ENCODE measurements at places on chromosomes 2 and 18.

GRCh38 chr2:124530203-124530602, 505.1 kb downstream of the CNTNAP5 start:
- no peak for DNase-seq

DNA sequence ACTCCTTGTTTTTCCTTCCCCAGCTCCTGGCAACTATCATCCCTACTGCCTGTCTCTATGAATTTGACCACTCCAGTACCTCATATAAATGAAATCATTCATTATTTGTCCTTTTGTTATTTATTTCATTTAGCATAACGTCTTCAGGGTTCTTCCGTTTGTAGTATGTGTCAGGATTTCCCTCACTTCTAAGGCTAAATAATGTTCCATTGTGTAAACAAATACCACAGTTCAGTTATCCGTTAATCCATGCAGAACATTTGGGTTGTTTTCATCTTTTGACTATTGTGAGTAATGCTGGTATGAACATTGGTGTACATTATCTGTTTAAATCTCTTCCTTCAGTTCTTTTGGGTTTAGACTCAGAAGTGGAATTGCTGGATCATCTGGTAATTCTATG, 18.8 kb downstream of the DYNC2LI1 start:
- no peak for DNase-seq

DNA sequence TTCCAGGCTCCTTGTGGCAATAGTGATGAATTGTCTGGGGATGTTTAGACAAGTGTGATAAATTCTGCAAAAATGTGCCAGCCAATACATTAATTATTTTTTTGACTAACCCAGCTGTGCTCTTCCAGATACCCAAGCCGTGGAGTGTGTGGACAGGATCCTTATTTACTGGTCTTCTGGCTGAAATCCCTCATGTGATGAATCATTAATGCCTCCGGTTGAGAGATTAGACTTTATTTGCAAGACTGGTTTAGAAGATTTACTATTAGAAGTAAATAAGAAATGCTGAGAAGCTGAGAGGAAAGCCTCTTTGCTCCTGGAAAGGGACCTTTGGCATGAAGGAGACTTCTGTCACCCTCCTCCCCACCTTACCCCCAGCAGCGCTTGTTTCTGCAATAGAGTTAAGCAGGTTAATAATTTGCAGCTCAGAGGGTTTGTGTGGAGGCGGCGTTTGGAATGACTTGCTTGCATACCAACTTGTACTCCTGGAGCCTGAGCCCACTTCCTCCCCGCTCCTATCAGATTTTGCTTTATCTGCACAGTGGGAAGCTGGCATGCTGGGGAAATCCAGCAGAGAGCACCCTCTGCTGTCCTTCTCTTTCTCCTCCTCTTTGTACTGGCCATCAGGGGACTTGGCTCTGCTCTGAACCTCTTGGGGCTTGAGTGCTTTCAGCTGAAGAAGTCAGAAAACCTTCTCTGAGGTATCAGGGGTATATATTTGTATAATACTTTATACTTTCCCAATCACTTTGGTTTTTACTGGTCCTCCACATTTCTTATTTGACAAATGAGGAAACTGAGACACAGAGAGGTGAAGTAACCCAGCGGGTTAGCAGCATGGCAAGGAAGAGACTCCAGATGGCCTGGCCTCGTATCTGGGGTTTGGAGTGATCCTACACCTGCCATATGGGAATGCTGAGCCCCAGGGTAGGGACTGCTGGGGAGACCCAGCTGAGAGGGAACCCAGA, 16.3 kb downstream of the SLC3A1 start:
- no peak for DNase-seq

DNA sequence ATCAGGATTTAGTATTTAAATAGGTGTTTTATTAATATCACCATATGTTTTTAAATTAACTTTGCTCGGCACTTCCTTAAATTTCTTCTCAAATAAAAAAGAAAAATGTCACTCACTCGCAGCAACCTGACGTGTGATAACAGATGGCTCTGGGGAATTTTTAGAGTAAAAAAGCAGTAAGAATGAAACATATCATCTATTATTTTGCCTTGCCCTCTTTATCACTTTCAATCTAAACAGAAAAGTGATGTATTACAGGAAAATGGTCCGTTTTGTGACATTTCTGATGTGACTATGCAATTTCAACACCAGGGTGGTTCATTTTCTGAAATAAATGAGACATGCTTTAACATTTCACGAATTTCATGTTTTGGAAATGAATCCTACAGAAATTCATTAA, 1368.0 kb upstream of the LRRTM1 start:
- DNase-seq, result no peak

- no peak for DNase-seq
These were observed 115.1 kb downstream of the STPG4 start for GRCh38 chr2:47039913-47040562.

DNA sequence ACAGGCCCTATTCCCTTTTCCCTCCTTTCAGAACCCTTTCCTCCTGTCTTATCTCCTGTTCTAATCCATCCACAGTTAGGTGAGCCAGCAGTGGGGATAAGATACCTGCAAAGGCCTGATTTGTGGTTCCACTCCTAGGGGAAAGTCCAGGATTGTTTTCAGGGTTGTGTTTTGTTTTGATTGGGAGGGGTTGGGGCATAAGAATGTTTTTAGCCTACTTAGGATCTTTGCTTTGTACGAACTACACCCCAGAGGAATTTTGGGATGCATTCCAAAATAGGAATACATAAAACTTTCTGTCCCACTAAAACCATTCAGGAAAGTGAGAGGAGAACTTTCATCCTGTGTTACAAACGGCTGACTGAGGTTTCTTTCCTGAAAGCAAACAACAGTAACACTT, 150.8 kb upstream of the PGAP1 start:
- DNase-seq, result no peak

DNA sequence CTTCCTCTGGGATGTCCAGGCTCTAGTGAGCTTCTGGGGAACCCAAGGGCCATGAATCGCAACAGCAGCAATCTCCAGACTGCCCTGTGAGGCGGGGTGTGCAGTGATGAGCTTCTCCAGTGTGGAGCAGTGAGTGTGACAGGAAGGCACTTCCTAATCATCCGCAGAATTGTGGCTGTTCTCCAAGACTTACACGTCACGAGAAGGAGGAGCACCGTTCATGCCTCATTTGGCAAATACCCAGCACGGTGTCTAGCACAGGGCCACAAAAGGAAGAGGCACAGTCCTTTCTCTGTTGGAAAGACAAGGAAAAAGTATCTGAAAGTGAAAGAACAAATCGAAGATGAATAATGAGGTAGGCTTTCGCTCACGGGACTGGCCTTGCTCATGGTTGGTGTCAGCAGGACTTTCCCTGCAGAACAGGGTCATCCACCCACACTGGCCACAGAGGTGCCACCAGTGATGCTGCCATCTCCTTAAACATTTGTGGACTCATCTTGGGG, 125.1 kb upstream of the HAAO start:
- no peak for DNase-seq

DNA sequence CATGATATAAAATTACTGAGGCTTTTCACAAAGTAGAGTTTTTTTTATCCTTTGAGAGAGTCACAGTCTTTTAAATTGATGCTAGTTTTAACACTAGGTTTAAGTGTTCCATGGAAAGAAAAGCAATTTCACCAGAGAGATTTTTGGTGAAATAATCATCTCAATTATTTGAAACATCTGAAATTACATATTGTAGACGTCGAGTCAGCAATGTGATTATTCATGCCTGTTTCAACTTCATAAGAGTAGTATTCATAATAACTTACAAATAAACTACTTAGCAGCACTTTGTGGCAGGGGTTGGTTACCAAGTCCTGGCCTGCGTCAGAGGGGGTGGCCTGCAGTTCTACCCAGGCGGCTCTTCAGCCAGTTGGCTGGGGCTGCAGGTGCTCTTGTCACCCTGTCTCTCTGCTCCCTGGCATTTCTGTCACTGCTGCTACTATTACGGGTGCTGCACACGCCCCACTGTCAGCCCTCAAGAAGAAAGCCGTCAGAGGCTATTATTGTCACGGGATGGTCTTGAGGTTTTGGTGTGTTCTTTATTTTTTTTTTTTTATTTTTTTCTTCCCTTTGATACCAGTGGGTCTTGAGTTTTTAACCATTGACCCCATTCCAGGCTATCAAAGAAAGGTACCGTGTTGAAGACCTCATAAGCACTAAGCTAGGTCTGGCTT, 50.4 kb downstream of the MALT1 start:
- peak; percentile 71 for DNase-seq

GRCh38 chr2:207161247-207162123, 4.3 kb downstream of the KLF7 start:
- DNase-seq, result no peak

DNA sequence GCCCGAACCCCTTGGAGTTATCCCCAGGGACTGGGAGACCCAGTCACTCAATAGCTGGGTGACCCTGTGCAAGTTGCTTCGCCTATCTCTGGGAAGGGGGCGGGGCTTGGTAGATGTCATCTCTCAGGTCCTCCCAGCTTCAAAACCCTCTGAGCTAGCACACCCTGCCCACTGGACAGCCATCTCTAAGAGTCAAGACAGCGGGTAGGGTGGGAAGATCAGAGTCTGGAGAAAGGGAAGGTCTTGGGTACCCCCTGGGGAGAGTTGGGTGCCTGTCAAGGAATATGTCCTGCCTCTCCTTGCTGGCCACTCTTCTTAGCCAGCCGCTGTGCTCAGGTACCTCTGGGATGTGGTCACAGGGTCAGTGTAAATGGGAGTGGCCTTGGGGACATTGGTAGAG, 8.0 kb downstream of the GLI2 start:
- DNase-seq, result no peak

DNA sequence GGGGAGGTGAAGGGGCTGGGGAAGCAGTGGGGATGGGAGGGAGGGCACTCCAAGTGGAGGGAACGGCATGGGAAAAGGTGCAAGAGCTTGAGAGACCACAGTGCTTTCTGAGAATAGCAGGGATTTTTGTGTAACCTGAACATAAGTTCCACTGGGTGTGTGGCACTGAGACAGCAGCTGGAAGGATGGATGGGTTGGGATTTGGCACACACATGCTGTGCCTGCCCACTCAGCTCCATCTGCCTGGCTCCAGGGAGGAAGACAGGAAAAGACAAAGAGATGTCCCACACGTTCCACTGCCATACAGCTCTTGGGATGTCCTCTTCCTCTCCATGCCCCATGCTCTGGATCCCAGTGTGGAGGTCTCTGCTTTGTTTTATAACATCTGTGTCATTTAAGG, 114.1 kb upstream of the TEX51 start:
- no peak for DNase-seq

- DNase-seq, result no peak
These were observed 185.5 kb downstream of the PTGR3 start for GRCh38 chr18:75023473-75023872.

- no peak for DNase-seq
These were observed 18.0 kb downstream of the MBP start for GRCh38 chr18:77114415-77115191.

GRCh38 chr2:226399006-226399405, 400.6 kb downstream of the IRS1 start:
- no peak for DNase-seq

DNA sequence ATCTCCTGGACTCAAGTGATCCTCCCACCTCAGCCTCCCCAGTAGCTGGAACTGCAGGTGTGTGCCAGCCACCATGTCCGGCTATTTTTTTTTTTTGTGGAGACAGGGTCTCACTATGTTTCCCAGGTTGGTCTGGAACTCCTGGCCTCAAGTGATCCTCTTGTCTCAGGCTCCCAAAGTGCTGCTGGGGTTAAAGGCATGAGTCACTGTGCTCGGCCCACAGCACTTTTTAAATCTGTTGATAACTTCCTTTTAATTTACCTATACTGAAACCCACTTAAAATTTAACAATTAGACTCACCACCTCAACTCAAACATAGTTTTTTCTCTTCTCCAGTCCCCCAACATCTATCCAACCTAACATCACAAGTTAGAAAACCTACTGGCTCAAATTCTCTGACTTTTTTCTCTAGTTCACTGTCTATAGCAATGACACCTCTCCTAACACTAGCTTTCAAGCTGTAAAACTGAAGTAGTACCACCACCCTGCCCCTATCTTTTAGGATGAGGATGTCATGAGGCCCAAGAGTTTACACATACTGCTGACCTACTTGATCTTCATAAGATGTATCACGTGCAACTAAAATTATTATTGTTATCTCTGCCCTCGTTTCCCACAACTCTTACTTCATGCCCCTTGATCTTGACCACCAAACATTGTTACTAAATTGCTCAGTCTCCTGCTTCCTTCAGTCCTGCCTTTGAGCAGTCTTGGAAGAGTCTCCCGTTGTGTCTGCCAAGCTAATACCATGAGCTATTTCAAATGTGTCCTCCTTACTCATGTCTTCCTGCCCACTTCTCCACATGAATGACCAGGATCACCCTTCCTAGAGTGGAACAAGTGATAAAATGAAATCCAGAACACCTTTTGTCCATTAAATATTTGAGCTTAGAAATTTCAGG, 142.3 kb upstream of the ZFP36L2 start:
- no peak for DNase-seq

- DNase-seq, result no peak
These were observed 6.2 kb upstream of the TSPYL6 start for GRCh38 chr2:54262015-54262765.

DNA sequence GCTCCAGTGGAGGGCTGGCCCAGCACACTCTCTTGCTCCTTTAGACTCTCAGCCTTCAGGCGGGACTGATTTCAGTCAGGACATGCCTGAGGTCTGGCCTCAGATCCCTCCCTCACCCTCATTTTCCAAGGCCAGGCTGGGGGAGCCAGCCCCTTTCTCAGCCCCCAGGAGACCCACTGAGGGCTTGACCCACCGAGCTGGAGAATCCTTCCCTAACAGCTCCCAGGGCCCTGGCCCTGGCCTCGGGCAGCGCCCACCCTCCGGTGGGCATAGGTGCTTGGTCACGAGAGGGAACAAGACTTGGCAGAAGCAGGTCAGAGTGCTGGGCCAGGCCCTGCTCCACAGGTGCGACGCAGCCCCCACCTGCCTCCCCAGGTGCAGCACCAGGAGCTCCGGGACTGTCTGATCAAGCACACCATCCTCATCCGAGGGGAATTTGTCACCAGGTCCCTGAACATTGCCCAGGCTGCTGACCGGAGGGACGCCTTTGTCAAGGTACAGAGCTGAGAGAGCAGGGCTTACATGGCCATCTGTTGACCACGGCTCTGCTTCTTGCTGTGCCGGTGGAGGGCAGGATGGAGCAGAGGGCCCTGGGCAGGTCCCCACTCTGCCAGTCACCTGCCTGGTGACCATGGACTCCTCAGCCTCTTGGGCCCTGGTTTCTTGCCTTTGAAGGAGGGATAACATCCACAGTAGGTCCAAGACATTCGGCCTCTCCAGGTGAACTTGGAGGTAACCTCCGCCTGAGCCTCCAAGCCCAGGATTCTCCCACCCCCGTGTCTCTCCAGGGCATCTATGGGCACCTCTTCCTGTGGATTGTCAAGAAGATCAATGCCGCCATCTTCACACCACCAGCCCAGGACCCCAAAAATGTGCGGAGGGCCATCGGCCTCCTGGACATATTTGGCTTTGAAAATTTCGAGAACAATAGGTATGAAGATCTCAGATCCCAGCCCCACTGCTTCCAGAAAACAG, 46.3 kb downstream of the MYO7B start:
- no peak for DNase-seq

DNA sequence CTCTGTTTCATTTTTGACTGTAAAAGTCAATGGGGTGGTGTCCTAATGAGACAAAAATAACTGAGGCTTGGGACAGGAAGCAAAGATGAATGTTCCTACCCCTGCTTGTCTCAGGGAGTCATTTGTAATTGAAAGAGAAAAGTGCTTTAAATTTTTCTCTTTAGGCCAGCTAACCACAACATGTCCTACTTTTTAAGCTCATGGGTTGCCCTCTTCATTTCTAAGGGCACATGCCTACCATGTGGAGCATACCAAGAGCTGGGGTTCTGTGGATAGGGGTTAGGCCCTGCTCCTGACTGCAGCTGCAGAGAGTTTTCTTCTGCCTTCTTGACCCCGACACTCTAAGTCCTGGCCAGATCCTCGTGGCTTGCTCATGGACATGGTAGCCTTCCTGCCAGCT, 96.8 kb upstream of the ARL4C start:
- DNase-seq, result no peak

Measured in CD8-positive, alpha-beta T cell (primary cell).